ENCODE measurements at places on chromosomes 3 and 15. TPM values are rescaled to one million over a fixed set of nuclear protein-coding genes. Genes with fewer than 3 reads are reported as not detected.

ANKRD63 gene
- polyA plus RNA-seq: not detected

EPHB1 gene
- 0.80 TPM for polyA plus RNA-seq

KNG1 gene
- polyA plus RNA-seq: not detected

MAP6D1 gene
- 0.99 TPM for polyA plus RNA-seq

C15orf62 gene
- 0.36 TPM for polyA plus RNA-seq

BOC gene
- polyA plus RNA-seq: 1.5 TPM

IL20RB gene
- polyA plus RNA-seq: 0.85 TPM

AGBL1 gene
- not detected for polyA plus RNA-seq

CCR8 gene
- not detected for polyA plus RNA-seq

FILIP1L gene
- 11.1 TPM for polyA plus RNA-seq

All from spleen (tissue), 13 donors.